ENCODE measurements at places on chromosomes 2 and 18. TPM values are rescaled to one million over a fixed set of nuclear protein-coding genes. Genes with fewer than 3 reads are reported as not detected.

DNA sequence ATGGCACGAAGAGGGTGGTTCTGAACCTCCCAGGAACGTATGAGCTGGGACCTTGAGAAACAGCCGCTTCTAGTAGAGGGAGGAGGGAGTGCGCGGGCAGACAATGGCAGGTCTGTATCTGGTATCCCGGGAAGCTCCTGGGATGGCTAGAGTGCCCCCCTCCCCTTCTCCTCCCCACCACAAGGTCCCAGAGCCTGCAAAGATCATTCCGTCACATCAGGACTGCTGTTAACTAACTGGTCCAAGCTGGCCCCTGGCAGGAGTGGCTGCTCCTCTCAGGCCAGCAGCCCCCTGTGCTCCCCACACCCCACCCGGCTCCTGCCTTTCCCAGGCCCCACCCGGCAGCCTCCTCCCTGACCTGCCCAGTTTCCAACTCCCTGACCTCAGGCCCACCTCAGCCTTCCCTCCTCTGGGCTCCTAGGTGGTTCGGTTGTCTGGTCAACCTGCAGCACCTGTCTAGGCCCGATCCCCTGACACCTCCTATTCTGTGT, 75.0 kb downstream of the TPO start:
- no peaks in the 10 kb centered on the region for H3K36me3 ChIP-seq
- no peaks in the 10 kb centered on the region for H3K4me1 ChIP-seq
- no peak overlapping the region for H3K27ac ChIP-seq

DNA sequence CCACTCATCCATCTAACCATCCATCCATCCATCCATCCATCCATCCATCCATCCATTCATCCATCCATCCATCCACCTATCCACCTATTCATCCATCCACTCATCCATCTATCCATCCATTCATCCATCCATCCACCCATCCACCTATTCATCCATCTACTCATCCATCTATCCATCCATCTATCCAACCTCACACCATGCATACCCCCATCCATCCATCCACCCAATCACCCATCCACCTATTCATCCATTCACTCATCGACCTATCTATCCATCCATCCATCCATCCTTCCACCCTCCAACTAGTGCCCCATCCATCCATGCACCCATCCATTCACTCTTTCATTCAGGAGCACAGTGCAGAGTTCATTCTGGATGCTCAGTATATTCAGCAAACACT, 21.5 kb upstream of the YWHAQ start:
- no peaks in the 10 kb centered on the region for H3K36me3 ChIP-seq
- no peaks in the 10 kb centered on the region for H3K4me1 ChIP-seq
- H3K27ac ChIP-seq: no peak overlapping the region
- H3K4me3 ChIP-seq: no peak overlapping the region

DNA sequence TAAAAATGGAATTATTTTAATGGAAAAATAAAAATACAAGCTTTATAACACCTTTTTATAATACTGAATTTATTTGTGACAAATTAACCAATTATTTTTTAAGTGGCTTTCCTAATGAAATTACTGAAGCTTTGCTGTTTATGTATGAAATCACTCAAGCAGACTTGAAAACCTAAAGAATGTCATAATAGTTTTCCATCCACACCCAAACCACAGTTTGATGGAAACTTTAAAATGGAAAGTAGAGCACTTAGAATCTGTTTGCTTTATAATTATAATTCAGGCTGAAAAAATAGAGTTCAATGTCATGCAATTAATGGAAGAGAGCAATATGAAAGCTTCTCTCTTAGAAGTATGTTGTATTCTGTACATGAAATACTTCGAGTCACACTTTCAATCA, 31.6 kb upstream of the WDR75 start:
- H3K27me3 ChIP-seq: no peaks in the 10 kb centered on the region
- H3K4me3 ChIP-seq: no peak overlapping the region
- DNase-seq: no peak
- peaks cover 21% of the 10 kb centered on the region for H3K4me1 ChIP-seq
- peak overlapping the region; percentile 55 for H3K27ac ChIP-seq

- no peaks in the 10 kb centered on the region for H3K36me3 ChIP-seq
- H3K27me3 ChIP-seq: no peaks in the 10 kb centered on the region
- no peaks in the 10 kb centered on the region for H3K4me1 ChIP-seq
Observed at GRCh38 chr2:220985561-220985960, 586.5 kb downstream of the EPHA4 start.

GRCh38 chr2:171044416-171044815, 115.4 kb downstream of the GORASP2 start:
- no peak for DNase-seq
- H3K27me3 ChIP-seq: no peaks in the 10 kb centered on the region
- H3K36me3 ChIP-seq: peaks cover 8% of the 10 kb centered on the region
- H3K4me3 ChIP-seq: no peak overlapping the region
- H3K4me1 ChIP-seq: no peaks in the 10 kb centered on the region
- no peak overlapping the region for H3K27ac ChIP-seq

DNA sequence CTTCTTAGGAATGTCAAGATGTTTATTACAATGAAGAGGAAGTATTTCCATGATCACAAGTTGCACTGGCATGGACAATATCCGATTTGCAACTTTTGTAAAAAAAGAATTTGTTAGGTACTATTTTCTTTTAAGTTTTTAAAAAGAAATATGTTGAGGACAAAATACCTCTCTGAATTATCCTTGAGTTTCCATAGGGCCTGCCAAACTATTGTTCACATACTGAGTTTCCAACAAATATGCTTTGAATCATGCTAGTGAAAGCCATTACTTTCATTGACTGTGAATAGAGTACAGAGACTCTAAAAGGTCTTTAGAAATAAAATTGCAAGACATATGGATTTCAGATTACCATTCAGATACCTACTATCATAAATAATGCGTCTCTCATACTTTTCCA, 566.1 kb downstream of the TMEM182 start:
- H3K4me1 ChIP-seq: no peaks in the 10 kb centered on the region
- DNase-seq: no peak
- no peak overlapping the region for H3K27ac ChIP-seq
- no peaks in the 10 kb centered on the region for H3K36me3 ChIP-seq
- no peak overlapping the region for H3K4me3 ChIP-seq

GRCh38 chr2:131125195-131125757, 20.1 kb downstream of the PLEKHB2 start:
- no peaks in the 10 kb centered on the region for H3K4me1 ChIP-seq
- no peak overlapping the region for H3K4me3 ChIP-seq
- H3K27me3 ChIP-seq: no peaks in the 10 kb centered on the region
- H3K36me3 ChIP-seq: no peaks in the 10 kb centered on the region
- DNase-seq: peak; percentile 19

DNA sequence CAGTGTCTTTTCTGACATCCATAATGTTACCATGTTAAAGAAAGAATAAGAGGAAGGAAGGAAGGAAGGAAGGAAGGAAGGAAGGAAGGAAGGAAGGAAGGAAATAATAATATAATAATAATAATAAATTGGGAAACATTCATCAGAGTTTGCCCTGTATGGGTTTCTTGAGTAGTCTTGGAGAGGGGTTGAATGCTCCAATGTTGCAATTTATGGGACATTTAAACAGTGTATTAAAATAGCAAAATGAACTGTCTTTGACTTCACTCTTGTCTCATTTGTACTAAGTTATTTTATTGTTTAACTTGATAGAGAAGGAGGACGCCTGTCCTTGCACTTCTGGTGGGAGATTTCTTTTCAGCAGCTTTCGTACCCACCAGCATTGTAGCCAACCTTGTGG, 277.7 kb downstream of the RNF144A start:
- H3K27me3 ChIP-seq: no peaks in the 10 kb centered on the region
- peaks cover 4% of the 10 kb centered on the region for H3K4me1 ChIP-seq
- no peak for DNase-seq
- H3K36me3 ChIP-seq: no peaks in the 10 kb centered on the region
- no peak overlapping the region for H3K4me3 ChIP-seq

GRCh38 chr2:19753818-19754217, 148.0 kb downstream of the TTC32 start:
- H3K4me1 ChIP-seq: peaks cover 6% of the 10 kb centered on the region
- no peak overlapping the region for H3K27ac ChIP-seq
- DNase-seq: no peak
- H3K36me3 ChIP-seq: no peaks in the 10 kb centered on the region

GRCh38 chr18:48846423-48846932, 104.3 kb downstream of the SMAD7 start:
- DNase-seq: no peak
- H3K4me3 ChIP-seq: no peak overlapping the region
- H3K27me3 ChIP-seq: no peaks in the 10 kb centered on the region
- H3K4me1 ChIP-seq: peaks cover 50% of the 10 kb centered on the region
- H3K36me3 ChIP-seq: no peaks in the 10 kb centered on the region

The NEB gene
- polyA plus RNA-seq: 0.75 TPM
